ENCODE measurements at places on chromosomes 5 and 9.

DNA sequence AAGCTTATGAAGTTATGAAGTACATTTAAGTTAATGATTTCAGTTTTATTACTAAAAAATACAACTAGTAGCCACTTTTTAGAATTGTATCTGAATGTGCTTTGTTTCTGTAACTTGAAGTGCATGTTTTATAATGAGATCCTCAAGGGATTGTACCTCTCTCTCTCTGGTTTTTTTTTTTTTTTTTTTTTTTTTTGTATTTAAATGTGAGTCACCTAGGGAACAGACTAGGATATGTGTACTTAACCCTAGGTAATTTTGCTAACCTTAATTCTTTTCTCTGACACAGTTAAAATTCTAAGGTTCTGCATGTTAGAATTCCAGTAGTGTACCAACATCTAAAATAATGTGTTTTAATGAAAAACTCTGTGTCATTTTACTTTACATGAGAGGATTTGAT, 59.5 kb downstream of the CDC42SE2 start:
- peaks cover 62% of the 10 kb centered on the region for H3K36me3 ChIP-seq
- no peak overlapping the region for H3K4me3 ChIP-seq
- H3K27ac ChIP-seq, result no peak overlapping the region
- no peaks in the 10 kb centered on the region for H3K27me3 ChIP-seq
- DNase-seq, result no peak
- no peaks in the 10 kb centered on the region for H3K4me1 ChIP-seq

GRCh38 chr5:14668181-14668591, 3.7 kb downstream of the OTULIN start:
- no peak overlapping the region for H3K4me3 ChIP-seq
- H3K27ac ChIP-seq, result no peak overlapping the region
- peaks cover 17% of the 10 kb centered on the region for H3K36me3 ChIP-seq
- no peak for DNase-seq
- H3K4me1 ChIP-seq, result peaks cover 69% of the 10 kb centered on the region

- DNase-seq, result no peak
- H3K27me3 ChIP-seq, result peaks cover 89% of the 10 kb centered on the region
- peak overlapping the region; percentile 78 for H3K4me3 ChIP-seq
Measured at GRCh38 chr9:126609711-126610388, 3.9 kb upstream of the LMX1B start.

GRCh38 chr9:91723420-91724067, 226.5 kb downstream of the ROR2 start:
- no peaks in the 10 kb centered on the region for H3K27me3 ChIP-seq
- no peak overlapping the region for H3K27ac ChIP-seq
- peaks cover 44% of the 10 kb centered on the region for H3K36me3 ChIP-seq
- H3K4me3 ChIP-seq, result no peak overlapping the region
- no peak for DNase-seq

- no peaks in the 10 kb centered on the region for H3K36me3 ChIP-seq
- H3K27me3 ChIP-seq, result peaks cover 3% of the 10 kb centered on the region
Measured at GRCh38 chr9:70852711-70853240, 268.6 kb downstream of the TRPM3 start.

GRCh38 chr5:111853748-111854147, 96.8 kb upstream of the NREP start:
- no peak overlapping the region for H3K27ac ChIP-seq
- peaks cover 4% of the 10 kb centered on the region for H3K27me3 ChIP-seq
- no peaks in the 10 kb centered on the region for H3K36me3 ChIP-seq
- H3K4me3 ChIP-seq, result no peak overlapping the region
- H3K4me1 ChIP-seq, result peaks cover 8% of the 10 kb centered on the region

GRCh38 chr5:83472213-83472507, 616 bp downstream of the VCAN start:
- H3K36me3 ChIP-seq, result peaks cover 10% of the 10 kb centered on the region
- peaks cover 67% of the 10 kb centered on the region for H3K4me1 ChIP-seq
- H3K4me3 ChIP-seq, result peak overlapping the region; percentile 94
- DNase-seq, result no peak
- peaks cover 3% of the 10 kb centered on the region for H3K27me3 ChIP-seq

- no peaks in the 10 kb centered on the region for H3K36me3 ChIP-seq
- no peaks in the 10 kb centered on the region for H3K27me3 ChIP-seq
- no peak for DNase-seq
- H3K27ac ChIP-seq, result no peak overlapping the region
- H3K4me1 ChIP-seq, result no peaks in the 10 kb centered on the region
- no peak overlapping the region for H3K4me3 ChIP-seq
Measured at GRCh38 chr5:120808135-120808534, 344.0 kb downstream of the PRR16 start.

DNA sequence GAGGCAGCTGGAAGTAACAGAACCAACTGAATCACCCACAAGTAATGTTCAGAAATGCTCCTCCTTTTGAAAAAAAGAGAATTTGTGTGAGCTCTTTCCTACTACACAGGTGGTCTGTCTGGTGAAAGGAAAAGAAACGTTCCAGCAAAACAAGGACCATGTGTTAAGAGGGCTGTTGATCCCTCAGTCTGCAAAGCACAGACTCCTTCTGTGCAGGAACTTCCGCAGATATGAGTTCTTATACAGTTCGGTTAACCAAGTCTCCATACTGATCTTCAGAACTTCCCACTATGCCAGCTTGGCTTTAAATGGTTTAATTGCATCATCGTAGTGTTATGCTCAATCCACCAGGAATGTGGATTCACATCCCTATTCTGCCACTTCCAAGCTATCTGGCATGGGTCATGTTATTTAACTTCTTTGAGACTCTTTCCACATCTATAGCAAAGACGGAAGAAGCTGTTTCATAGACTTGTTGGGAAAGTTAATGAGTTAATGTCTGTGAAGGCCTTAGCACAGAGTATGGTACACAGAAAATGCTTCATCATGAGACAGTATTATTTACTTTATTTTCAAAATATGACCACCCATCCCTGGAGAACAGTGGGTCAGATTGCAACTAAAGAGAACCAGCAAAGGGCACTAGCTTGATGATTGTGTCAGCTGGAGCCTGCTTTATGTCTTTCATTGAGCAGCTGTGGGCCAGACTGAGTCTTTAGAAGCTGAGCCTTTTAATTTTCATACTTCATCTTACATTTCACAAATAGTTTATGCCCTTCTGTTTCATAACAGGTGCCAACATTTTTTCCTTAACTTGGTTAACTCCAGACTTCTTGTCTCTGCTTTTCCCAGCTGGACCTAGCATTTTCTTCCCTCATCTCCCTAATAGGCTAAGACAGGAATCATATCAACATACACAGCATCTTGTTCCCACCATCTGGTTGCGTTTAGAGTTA, 89.9 kb downstream of the MAMDC2 start:
- peaks cover 5% of the 10 kb centered on the region for H3K4me1 ChIP-seq
- H3K27me3 ChIP-seq, result no peaks in the 10 kb centered on the region
- no peak overlapping the region for H3K27ac ChIP-seq
- H3K4me3 ChIP-seq, result no peak overlapping the region
- H3K36me3 ChIP-seq, result no peaks in the 10 kb centered on the region

- H3K27me3 ChIP-seq, result peaks cover 3% of the 10 kb centered on the region
- DNase-seq, result no peak
- no peak overlapping the region for H3K4me3 ChIP-seq
- H3K4me1 ChIP-seq, result peaks cover 68% of the 10 kb centered on the region
Measured at GRCh38 chr9:79688363-79688762, 116.6 kb downstream of the TLE4 start.

- H3K4me1 ChIP-seq, result peaks cover 46% of the 10 kb centered on the region
- H3K4me3 ChIP-seq, result peak overlapping the region; percentile 85
- no peak overlapping the region for H3K27ac ChIP-seq
- DNase-seq, result no peak
- no peaks in the 10 kb centered on the region for H3K36me3 ChIP-seq
- peaks cover 24% of the 10 kb centered on the region for H3K27me3 ChIP-seq
Measured at GRCh38 chr9:69175486-69175885, 1.4 kb downstream of the TJP2 start.

GRCh38 chr9:115006660-115007059, 76.3 kb upstream of the TNFSF8 start:
- DNase-seq, result no peak
- peaks cover 23% of the 10 kb centered on the region for H3K4me1 ChIP-seq
- no peak overlapping the region for H3K27ac ChIP-seq
- H3K4me3 ChIP-seq, result no peak overlapping the region
- peaks cover 13% of the 10 kb centered on the region for H3K27me3 ChIP-seq
- H3K36me3 ChIP-seq, result no peaks in the 10 kb centered on the region

- no peaks in the 10 kb centered on the region for H3K36me3 ChIP-seq
- peaks cover 44% of the 10 kb centered on the region for H3K4me1 ChIP-seq
- no peak for DNase-seq
- peak overlapping the region; percentile 91 for H3K4me3 ChIP-seq
- H3K27ac ChIP-seq, result no peak overlapping the region
Measured at GRCh38 chr5:100904259-100904861, 1.3 kb upstream of the ST8SIA4 start.

DNA sequence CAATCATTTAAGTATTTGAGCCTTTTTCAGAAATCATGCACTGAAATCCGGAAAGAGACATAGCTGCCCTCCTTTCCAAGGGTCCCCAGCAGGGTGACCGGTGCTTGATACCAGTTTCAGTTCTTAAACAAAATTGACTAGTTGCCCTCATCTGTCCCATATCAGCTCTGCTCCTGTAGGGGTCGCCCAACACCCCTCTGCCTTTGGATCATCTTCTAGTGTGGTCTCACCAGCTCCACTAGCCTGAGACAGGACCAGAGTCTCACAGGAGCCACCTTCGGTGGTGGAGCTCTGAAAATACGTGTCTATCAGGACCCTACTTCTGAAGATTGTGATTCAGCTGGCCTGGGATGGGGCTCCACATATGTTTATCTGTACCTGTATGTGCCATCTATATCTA, 428.2 kb downstream of the ENC1 start:
- H3K27ac ChIP-seq, result no peak overlapping the region
- H3K4me1 ChIP-seq, result peaks cover 4% of the 10 kb centered on the region
- DNase-seq, result peak; percentile 16
- H3K4me3 ChIP-seq, result no peak overlapping the region
- peaks cover 3% of the 10 kb centered on the region for H3K27me3 ChIP-seq

DNA sequence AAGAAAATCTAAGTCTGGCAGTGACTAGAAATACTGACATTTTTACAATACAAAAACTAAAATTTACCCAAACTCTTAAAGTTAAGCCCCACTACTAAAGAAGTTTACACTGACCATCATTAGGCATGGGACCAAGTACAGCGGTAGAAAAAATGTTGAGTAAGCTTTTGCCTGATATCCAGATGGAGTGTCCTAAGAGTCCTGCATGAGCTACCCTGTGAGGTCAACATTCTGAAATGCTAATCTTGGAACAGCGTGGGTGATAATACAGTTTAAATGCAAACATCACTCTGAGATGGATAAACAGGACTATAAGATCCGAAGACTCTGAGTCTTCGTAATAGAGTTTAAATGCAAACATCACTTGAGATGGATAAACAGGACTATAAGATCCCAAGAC, 189.7 kb downstream of the DCP2 start:
- no peak overlapping the region for H3K4me3 ChIP-seq
- no peak overlapping the region for H3K27ac ChIP-seq
- DNase-seq, result no peak
- peaks cover 57% of the 10 kb centered on the region for H3K4me1 ChIP-seq

DNA sequence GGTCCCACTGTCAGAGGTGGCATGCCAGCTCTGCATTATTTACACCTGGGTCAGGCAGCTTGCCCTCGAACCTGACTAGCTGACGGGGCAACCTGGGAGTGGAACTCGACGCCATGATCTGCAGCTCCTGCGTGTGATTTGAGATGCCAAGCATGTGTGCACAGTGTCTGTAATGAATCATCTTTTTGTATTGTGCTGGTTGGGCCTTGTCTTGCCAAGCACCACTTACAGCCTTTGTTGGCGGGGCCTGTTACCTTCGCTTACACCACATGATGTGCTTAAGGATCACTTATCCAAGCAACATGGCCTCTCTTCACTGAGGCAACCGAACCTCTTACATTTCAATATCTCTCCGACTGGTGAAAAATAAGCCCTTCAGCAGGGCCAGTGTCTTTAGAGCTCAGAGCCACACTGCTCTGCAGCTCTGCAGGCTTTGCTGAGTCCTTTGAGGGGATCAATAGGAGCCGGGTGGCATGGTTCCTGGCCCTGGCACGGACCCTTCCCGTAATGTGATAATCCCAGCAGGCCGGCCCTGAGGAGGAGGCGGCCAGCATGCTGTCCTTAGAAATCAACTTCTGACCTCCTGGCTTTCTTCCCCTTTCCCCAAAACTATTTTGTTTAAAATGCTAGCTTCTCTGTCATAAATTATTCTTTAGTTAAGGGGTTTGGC, 297.7 kb upstream of the CD180 start:
- no peak overlapping the region for H3K4me3 ChIP-seq
- H3K36me3 ChIP-seq, result peaks cover 1% of the 10 kb centered on the region
- peaks cover 2% of the 10 kb centered on the region for H3K27me3 ChIP-seq
- peak overlapping the region; percentile 87 for H3K27ac ChIP-seq

DNA sequence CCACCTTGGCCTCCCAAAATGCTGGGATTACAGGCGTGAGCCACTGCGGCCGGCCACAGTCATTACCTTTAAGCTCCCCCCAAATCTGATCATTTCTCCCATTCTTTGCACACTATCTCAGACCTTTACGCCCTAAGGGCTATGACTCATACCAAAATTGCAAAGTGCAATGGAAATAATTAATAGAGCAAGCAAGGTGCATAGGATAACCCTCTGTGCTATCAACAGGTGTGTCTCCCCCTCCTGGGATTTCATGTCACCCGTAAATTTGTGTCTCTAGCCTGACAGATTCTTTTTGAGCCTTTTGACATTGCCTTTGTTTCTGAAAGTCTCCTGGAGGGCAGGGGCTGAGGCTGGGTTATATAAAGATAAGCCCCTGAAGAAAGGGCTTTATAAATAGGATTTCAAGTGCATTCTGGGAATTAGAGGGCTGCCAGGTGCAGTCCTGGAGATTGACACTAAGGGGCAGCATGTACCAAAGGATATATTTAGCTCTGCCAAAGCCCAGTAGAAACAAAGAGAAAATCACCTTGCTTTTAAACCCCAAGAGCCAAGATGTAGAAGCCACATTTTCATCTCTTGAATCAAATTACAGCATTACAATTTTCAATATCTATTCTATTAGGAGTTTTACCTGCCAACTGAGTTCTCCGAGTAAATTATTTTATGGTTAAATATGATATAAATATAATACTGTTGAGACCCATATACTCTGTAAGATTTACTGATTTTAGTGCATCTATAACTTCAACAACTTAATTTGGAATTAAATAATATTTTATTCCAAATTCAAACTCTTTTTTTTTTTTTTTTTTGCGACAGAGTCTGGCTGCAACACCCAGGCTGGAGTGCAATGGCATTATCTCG, 18.2 kb downstream of the S100Z start:
- H3K27me3 ChIP-seq, result no peaks in the 10 kb centered on the region
- DNase-seq, result peak; percentile 73
- H3K27ac ChIP-seq, result no peak overlapping the region
- peaks cover 7% of the 10 kb centered on the region for H3K4me1 ChIP-seq
- H3K36me3 ChIP-seq, result no peaks in the 10 kb centered on the region
- H3K4me3 ChIP-seq, result no peak overlapping the region

- H3K4me3 ChIP-seq, result no peak overlapping the region
- no peaks in the 10 kb centered on the region for H3K36me3 ChIP-seq
- no peaks in the 10 kb centered on the region for H3K27me3 ChIP-seq
- H3K27ac ChIP-seq, result no peak overlapping the region
- no peaks in the 10 kb centered on the region for H3K4me1 ChIP-seq
Measured at GRCh38 chr5:91390268-91390667, 7.2 kb upstream of the ARRDC3 start.

DNA sequence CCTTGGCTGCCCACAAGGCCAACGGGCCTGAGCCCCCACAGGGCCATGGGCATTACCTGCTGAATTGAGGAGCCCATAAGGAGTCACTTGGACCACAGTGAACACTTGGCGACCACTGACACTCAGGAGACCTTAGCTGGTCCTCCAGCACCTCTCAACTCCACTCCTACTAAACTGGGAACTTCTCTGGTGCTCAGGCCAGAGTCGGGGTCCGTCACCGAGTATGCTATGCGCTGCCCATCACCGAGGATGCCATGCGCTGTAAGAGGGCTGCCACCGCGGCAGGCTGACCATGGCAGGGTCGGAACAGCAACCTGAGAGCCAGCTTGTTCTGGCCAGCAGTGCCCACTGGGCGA, 600 bp upstream of the SQSTM1 start:
- peak overlapping the region; percentile 74 for H3K4me3 ChIP-seq
- H3K4me1 ChIP-seq, result peaks cover 43% of the 10 kb centered on the region
- H3K36me3 ChIP-seq, result peaks cover 14% of the 10 kb centered on the region
- H3K27me3 ChIP-seq, result peaks cover 16% of the 10 kb centered on the region
- H3K27ac ChIP-seq, result peak overlapping the region; percentile 78

Data from nephron progenitor cell (in vitro differentiated cells).